ENCODE measurements at places on chromosomes 16 and 17.

DNA sequence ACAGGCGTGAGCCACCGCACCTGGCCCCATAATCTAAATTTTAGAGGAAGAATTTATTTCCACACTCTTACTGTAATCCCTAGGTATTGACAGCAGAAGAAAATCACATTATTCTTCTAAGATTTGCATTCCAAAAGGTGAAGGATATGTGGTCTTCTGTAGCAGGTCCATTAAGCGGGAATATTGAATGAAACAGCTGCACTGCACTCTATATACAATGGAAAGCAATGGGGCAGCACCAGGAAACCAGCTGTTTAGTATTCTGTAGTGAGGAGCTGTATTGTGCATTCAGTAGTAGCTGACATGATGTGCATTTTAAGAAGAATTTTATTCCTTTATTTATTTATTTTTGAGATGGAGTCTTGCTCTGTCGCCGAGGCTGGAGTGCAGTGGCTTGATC, 49.6 kb downstream of the PSMD12 start:
- DNase-seq = no peak

- DNase-seq = no peak
Observed at GRCh38 chr17:76540381-76541300, 797 bp downstream of the PRCD start.

DNA sequence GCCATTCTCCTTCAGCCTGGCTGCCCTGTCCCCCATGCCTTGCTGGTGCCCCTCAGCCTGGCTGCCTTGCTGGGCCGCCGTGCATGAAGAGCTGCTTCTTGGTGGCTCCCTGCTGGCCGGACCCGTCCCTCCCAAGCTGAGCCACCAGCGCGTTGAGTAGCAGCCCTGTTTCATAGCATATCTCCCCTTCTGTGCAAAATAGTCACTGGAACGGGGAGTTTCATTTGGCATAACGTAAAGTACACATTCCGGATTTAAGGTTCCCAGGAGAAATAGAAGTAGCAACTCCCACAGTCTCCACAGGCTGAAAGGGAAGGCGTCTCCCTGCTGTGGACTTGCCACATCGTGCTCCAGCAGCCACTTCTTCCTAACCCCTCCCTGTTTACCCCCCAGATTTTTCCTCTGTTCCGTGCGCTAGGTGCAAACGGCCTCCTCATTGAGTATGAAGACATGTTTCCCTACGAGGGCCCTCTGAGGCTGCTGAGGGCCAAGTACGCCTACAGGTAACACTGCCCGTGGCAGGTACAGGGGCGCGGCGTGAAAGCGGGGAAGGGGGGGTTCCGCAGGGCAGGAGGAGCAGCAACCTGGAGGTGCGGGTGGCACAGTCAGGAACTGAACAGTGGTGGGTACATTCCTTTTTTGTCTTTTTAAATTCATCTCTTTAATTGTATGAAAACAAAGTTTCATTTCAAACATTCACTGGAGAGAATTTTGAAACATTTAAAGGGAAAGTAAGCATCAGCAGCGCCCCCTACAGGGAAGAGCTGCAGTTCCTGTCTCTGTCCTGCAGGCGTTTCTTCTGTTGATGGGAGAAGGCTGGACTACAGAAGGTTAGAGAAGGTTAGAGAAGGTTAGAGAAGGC, 5.8 kb upstream of the OGFOD3 start:
- no peak for DNase-seq

DNA sequence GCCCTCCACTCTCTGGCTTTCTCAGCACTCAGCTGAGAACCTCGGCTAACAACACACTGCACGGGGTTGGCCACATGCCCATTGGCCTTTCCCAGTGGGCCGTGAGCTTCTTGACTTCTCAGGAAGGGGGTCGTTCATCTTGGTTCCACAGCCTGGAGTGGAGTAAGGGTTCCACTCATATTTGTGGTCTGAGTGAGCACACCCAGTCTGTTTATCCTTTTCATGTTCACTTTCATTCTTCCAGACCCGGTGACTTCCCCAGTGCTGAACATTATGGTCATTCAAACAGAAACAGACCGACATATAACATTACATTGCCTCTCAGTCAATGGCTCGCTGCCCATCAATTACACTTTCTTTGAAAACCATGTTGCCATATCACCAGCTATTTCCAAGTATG, 8.2 kb downstream of the MILR1 start:
- DNase-seq = no peak

GRCh38 chr16:15418206-15418605, 16.2 kb upstream of the BMERB1 start:
- DNase-seq = no peak

GRCh38 chr16:84115919-84116719, 623 bp downstream of the MBTPS1 start:
- peak; percentile 19 for DNase-seq
